ENCODE measurements at places on chromosomes 6 and 20.

GRCh38 chr6:24649691-24650090 lies 3.7 kb upstream of the KIAA0319 start:
- no peak for DNase-seq

- DNase-seq, result no peak
Measured at GRCh38 chr6:105388392-105388791, 14.5 kb downstream of the PREP start.

GRCh38 chr6:105001906-105002305 lies 45.0 kb downstream of the LIN28B start:
- no peak for DNase-seq

DNA sequence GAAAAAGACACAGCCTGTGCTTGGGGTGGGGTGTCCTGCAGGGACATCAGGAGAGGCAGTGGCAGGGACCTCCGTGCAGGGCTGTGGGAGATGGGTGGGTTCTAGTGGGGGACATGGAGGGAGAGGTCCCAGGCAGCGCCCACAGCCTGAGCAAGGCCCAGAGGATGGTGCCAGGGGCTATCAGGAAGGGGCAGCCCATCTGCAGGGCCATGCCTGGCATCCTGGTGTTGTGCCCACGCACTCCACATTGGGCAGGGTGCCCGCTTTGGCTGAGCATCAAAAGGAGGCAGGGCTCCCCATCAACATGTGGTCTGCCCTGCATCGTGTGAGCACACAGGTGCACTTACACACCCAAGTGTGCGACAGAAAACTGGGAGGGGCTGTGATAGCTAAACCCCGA lies 184.3 kb upstream of the SNX9 start:
- DNase-seq, result no peak

- no peak for DNase-seq
Measured at GRCh38 chr6:166852451-166852975, 103.8 kb downstream of the RNASET2 start.

DNA sequence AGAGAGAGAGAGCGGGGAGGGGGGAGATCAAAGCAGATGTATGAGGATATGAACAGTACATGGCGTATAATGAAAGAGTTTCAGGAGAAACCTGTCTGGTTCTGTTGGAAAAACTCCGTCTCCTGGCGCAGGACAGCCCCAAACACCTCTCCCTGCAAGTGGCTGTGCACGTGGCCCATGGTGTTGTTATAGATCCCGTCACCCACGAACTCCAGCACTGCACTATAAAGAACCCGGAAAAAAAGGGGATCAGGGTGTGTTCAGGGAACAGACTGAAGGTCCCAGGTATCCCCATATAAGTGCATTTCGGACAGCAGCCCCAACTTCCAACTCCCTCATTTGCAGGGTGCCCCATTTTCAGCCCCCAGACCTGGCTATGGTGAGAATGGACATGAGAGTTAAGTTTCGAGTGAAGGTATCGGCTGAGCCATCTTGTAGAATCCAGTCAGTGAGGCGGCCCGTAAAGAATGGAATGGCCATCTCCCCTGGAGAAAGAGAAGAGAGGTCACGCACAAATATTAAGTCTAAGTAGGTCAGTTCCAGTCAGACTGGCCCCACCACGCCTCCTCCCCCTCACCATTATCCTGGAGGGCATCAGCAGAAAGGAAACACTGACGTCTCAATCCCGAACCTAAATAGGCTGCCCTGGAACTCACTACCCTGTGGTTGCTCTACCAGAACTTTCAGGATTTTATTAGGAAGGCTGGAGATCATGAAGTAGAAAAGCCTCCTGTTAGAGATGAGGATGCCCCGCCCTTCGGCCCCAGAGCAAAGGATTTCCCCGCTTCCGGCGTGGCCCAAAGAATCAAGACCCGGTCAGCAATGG lies 1.3 kb downstream of the TAP1 start:
- DNase-seq, result no peak

DNA sequence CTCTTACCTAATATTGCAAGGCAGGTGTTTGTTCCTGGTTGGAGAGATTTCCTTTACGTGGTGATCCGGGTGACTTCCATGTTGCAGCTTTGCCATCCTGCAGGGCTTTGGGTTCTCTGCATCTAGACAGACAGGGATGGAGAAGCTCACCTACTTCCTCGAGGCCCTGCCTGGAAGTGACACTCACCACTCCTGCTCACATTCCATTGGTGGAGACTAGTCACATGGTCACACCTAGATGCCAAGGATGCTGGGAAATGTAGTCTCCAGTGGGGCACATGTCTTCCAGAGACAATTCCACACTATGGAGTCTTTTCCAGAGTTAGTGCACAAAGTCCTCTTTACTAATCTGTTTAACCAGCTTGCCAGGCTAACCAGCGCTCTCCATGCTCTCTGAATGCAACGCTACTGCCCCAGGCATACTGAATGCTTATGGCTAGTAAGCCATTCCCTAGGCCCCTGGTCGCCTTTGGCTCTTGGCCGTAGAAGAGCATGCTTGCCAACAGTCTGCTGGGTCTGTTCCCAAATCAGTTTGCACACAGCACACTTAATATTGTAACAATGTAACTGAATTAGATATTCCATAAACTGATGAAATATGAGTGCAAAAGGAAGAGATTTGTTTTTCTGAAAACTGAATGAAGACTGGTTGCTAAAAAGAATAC lies 6.7 kb upstream of the KCNK15 start:
- no peak for DNase-seq

DNA sequence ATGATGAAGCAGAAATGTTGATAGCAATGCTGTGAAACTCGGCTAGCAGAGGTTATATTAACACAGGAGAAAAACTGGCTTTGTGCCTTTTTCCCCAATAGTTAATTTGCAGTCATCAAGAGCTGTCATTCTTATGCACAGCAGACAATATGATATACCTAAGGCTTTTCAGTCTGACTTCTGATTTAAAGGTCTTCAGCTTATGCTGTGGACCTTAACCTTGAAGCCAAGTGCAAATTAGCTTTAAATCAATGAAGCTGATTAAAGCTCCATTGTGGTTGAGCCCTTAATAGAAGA lies 171.6 kb upstream of the ID4 start:
- DNase-seq, result no peak

DNA sequence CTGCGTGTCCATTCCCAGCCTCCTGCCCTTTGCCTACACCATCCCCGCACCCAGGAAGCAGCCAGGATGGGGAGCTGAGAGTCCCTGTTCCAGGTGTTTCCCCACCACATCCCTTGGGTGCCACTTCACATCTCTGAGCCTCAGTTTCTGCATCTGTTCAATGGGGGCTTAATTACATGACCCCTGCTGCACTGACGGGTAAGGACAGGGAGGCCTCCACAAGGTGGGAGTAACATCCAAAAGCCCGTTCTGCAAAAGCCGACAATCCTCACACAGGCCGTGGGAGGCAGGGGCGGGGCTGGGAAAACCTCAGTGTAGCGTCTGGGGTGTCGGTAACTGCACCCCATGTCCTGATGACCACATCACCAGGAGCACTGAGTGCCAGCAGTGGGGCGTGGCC lies 41.3 kb downstream of the GRM4 start:
- no peak for DNase-seq

All from stimulated activated CD8-positive, alpha-beta memory T cell treated with anti-CD3 and anti-CD28 coated beads, Interleukin-4, amount 100 ng/mL, for 4 hours (primary cell).